ENCODE measurements at places on chromosomes 12 and 14.
A peak's percentile ranks its signal among the peaks of the same experiment; 100 is the strongest.

DNA sequence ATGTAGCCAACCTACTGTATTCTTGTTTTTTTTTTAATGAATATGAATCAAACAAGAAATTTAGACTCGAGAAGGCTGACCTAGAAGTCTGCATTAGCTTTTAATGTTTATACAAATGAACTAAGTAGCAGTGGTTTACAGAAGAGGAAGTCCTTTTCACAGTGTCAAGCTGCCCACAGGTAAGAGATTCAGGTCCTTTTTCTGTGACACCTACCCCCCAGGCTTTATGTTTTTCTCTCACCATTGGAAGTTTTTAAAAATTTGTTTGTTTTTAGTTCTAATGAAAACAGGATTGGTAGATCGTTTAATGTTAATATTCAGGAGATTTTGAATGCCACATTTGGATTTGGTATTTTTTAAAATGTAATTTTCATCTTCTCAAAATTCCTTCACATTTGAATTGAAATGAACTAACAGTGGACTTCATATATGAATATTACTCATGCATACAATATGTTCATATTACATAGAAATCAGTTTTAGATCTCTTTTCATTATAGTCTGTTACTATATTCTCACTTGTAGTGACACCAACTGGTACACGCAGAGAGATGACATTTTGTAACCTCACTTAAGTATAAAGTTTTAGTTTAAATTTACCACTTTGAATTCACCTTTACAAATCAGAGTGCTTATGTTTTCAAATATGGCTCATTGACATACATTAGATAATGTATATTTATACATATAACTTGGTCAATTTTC, 29.7 kb downstream of the ATF7IP start:
- DNase-seq, result no peak

DNA sequence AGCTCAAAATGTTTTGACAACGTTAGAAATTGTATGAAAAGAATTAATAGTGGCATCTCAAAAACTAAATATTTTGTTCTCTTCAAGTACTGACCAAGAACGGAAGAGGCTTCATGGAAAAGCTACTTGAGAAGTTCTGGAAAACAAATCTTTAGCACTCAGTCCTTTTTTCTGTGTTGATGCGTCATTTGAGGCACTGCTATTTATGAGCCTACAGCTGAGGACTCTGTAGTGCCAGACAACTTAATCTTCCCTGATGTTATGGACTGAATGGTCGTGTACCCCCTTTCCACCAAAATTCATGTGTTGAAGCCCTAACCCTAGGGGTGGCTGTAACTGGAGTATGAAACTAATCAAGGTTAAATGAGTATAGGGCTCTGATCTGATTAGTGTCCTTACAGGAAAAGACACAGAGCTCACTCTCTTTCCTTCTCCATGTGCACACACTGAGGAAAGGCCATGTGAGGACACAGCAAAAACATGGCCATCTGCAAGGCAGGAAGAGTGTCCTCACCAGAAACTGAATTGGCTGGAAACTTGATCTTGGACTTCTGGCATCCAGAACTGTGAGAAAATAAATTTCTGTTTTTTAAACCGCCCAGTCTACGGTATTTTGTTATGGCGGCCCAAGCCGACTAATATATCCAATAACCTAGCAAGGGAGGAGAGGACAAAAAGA, 337.0 kb upstream of the CLEC14A start:
- no peak for DNase-seq

DNA sequence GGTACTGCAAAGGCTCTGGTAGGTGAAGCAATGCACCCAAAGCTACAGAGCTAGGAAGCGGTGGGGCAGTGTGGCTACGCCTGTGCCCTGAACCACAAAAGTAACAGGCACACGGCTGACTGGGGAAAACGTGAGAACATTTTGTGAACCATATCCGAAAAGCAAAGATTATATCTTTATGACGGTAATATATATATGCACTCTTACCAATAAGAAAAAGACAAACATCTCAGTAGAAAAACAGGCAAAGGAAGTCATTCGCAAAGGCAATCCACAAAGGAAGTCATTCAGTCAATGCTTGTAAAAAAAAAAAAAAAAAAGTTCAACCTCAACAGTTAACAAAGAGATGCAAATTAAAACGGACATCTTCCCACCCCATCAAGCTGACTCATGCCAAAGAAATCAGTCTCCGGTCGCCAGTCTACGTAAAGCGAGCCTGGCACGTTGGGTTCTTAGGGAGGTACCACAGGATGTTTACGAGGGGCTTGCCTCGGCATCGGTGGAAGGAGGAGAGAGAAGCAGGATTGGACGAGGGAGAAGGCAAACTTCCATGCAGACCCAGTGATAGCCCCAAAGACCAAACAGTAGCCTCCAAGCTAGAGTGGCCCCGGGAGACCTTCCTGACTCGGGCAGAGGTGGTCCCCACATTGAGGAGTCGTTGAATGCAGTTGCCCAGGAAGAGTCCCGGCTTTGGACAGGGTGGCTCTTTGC, 39.4 kb upstream of the PPP2R5C start:
- no peak for DNase-seq

DNA sequence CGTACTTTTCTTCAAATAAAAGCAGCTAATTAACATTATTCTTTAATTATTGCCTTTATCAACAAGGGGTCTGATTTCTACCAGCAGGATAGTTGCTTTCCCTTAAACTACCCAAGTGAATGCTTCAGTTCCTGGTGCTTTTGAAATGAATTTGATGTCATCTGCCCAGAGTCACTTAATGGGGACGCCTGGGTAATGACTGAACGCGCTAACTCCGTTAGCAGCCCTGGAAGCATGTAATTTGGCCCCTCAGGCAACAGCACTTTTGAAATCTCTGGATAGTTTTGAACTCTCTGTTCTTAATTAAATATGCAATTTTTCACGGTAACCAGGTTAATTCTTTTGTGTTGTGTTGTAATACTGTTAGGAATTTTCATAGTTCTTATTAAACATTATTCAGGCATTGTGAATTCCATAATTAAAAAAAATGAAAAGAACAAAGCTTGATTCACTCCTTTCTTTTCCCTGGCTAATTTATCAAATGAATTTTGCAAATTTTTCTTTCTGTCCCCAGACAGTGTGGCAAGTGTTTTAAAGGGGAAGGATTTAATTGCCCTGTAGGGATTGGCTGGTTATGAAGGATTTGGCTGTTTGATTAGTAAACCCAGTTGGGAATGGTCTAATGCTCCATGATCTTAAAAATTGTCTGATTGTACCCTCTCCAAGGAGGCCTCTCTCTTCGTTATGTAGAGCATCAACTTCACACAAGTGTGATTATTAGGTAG, 137.5 kb upstream of the MYL2 start:
- DNase-seq, result no peak

GRCh38 chr12:84043355-84043754, 869.2 kb downstream of the SLC6A15 start:
- peak; percentile 3 for DNase-seq

GRCh38 chr14:38731962-38732361, 371.1 kb downstream of the SEC23A start:
- no peak for DNase-seq

GRCh38 chr14:65141523-65141922, 39.2 kb upstream of the MAX start:
- no peak for DNase-seq

DNA sequence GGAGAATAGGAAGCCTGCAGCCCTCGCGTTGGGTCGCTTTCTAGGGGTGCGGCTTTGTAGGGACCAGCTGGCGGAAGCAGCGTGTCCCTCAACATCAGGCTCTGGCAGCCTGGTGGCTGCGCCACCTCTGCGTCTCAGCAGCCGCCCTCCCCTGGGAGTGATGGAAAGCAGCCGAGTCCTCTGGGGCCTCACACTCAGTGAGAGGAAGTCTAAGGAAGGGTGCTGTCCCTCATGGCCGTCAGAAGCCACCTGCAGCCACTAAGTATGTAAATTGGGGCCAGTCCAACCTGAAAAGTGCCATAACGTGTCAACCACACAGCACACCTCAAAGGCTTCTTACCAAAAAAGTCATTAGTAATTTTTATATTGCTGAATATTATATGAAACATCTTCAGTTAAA, 80.3 kb downstream of the WDR20 start:
- no peak for DNase-seq

DNA sequence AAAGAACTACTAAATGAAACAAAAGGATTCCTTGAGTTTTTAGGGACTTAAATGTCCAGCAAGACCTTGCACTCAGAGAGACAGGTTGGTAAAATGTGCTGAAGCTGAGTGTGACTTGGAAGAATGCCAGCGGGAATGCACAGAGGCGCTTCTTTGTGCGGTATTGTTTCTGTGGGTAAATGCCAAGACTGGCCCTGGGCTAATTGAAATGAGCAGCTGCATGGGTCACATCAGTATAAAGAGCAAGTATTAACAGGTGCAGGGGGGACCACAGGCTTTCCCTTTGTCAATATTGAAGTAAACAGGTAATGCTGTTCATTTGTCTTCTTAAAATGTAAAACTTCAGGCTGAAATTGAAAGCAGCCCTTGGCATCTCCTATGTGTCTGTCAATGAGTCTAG, 74.3 kb downstream of the LMO3 start:
- no peak for DNase-seq

DNA sequence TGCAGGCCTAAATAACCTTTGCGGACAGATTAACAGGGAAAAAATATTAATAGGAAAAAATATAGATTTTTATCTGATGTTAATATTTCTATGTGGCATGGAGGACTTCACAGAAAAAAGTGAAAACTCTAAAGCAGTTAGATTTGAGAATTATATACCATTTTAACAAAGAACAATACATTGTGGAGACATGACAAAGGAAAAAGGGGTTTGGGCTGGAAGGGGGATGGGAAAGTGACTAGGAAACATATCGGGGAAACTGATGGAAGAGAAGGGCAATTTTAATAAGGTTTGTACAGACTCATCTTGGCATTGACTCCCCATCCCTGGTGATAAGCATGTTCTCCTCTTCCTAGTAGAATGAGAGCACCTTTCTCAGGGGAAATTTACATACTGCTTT, 21.0 kb upstream of the GPRC5D start:
- no peak for DNase-seq

GRCh38 chr14:101331661-101332169, 229.6 kb upstream of the DIO3 start:
- no peak for DNase-seq

DNA sequence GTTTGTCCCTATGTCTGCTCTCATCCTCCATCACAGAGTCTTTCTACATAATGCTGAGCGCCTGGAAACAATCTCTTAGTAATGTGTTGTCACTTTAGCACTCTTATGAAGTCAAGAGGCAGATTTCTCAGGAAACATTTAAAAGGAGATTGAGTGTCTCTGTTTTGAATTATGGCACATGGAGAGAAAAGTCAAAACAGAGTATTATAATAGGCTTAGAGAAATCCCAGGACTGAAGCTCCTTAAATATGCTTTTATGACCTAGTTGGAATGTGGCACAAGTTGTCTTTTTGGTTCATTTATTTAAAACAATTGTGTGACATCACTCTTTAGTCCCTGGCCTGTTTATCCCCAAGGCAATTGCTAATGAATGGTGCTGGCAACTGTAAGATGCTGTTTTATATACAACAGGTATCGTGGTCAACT, 117.8 kb upstream of the HIF1A start:
- no peak for DNase-seq

DNA sequence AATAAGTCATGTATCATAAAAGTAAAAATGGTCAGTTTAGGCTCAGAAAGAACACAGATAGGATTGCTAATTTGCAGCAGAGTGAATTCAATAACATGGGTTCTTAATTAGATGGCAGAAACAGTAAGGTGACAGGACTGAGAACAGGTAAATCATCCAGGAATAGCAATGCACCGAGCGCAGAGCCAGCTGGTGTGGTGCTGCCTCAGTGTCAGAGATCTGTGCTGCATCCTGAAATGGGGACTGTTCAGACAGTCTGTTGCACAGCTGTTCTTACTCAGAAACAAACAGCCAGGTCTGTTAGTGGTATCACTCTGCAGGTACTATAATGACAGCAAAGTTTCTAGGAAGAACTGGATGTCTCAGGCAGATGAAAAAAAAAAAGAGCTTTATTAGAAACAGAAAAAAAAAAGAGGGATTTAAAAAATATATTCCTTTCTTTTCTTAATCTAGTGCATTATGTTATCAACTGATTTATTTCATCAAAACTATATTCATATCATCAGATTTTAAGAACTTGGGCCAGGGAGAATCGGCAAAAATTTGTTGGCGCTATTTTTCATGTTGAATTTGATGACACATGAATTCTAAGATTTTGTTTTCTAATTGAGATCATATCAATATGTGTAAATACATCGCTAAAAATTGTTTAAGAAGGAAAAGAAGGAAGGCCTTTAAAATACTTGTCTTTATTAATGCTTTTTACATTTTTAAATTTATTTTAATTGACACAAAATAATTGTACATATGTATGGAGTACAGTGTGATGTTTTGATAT, 501.8 kb downstream of the PRKD1 start:
- DNase-seq, result no peak

DNA sequence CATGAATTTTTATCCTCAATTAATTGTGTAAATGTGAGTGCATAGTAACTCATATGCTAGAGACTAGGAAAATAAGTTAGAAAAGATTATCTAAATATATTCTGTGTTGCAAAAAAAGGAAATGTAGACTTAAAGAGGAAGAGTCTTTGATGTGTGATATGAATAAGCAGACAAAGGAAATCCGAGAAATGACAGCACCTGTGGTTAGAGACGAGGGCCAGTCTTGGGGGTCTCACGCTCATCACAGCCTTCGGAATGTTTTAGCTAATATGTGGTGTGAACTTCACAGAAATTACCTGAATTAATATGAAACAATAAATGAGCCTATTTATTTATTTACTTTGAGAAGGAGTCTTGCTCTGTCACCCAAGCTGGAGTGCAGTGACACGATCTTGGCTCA, 11.6 kb downstream of the ATP6V0A2 start:
- no peak for DNase-seq

DNA sequence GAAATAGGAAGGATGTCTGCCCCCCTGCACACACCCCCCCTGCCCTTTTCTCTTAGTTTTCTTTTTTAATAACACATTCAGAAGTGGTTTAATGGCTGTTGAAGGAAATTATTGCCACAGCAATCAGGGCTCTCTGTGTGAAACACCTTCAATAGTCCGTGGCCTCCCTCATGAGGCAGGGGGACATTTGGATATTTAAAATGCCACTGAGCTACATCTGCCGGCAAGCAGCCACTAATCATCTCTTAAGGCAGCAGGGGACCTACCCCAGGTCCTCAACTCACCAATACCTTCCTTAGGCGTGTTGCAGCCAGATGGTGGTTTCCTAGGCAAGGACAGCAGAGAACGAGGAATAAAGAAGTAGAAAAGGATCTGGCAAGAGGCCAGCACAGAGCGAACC, 283.2 kb downstream of the TTC8 start:
- DNase-seq, result no peak

DNA sequence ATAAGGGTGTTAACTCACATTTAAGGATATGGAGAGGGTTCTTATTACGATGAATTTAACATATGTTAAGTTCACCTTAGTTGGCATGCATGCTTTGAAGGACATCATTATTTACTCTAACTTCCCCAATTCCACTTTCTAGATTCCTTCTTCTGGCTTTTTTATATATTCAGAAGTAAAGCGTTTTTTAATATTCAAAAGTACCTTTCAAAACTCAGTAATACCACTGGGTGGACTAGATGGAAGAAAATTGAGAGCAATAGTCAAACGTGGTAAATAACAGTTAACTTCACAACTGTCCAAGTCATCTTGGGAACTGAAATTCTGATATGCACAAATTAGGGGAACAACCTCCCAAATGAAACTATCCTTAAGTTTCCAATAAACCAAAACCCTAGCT, 9.1 kb downstream of the SINHCAF start:
- no peak for DNase-seq

GRCh38 chr12:71721783-71722505, 32.7 kb upstream of the RAB21 start:
- DNase-seq, result no peak

- no peak for DNase-seq
These were observed 81.6 kb downstream of the CAPZA3 start for GRCh38 chr12:18819484-18819883.
